ENCODE measurements at places on chromosomes 3 and 15.

- DNase-seq = no peak
Measured at GRCh38 chr15:56978898-56979662, 60.6 kb downstream of the TCF12 start.

DNA sequence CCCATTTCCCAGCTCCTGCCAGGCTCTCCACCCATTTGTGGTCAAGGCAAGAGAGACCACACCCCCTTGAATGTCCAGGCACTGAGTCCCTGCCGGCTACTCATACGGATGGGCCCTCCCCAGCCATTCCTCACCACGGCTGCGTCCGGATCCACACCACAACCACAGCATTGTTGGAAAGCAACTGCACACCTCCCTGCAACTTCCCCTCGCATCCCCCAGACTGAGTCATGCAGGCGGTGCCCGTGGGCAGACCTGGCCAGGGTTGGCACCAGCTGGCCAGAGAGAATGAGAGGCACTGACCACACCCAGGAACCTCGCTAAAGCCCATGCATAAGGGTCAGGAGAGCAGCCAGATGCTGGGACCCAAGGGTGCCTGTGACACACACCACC lies 30.5 kb downstream of the LOXL1 start:
- DNase-seq = no peak

DNA sequence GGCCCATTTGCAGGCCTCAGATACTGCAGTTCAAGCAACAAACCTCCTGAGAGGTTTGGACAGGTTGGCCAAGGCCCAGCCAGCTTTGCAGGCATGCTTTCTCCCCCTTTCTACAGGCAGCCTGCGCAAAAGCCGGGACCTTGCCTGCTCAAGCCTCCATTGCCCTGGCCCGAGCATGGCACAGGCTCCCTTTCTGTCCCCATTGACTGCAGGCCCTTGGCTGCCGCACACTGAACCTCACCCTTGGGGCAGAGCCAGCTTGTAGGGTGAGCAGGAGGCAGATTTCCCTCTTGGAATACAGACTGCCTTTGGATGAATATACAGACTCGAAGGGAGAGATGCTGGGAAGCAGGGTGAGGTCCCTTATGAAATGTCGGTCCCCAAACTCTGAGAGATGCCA lies 461.7 kb upstream of the PROK2 start:
- no peak for DNase-seq

DNA sequence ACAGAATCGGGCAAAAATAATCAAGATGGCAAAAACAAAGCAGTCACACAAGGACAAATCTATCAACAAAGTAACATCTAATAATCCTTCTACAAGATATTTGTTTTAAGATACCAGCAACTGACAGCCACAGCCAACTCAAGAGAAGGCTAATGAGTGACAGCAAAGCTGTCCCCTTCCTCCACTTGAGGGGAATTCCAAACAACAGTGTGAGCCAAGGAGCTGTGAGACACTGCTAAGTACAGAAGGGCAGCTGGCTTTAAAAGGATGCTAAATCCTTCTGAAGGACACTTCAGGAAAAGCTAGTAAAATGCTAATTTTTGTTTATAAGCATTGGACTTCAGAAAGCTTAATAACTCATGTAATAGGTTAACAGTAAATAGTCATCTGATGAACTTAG lies 120.3 kb upstream of the GOLGA8J start:
- DNase-seq = no peak

- DNase-seq = no peak
Measured at GRCh38 chr3:141275973-141276372, 44.3 kb downstream of the PXYLP1 start.

DNA sequence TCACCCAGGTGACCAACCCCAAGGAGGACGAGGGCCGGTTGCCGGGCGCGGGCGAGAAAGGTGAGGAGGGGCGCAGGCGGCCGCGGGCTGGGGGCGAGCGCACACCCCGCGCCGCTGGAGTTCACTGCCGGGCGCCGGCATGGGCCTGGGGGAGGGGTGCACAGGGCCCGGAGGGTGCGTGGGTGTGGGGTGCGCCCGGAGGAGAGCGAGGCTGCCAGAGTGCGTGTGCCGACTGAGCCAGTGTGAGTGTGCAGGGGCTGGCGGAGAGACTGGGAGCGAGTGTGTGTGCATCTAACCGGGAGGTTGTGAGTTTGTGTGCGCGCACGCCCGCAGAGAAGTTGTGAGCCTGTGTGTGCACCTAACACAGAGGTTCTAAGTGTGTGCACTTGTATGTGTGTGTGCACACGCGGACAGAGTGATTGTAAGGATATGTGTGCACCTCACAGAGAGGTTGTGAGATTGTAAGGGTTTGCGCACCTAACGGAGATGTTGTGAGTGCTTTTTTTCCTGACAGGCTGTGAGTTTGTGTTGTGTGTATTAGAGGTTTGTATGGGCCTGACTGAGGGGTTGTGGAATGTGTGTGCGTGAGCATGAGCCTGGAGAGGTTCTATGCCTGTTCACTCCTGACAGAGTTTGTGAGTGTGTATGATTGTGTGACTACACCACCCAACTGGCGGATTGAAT lies 681 bp downstream of the CTDSPL start:
- peak; percentile 14 for DNase-seq

DNA sequence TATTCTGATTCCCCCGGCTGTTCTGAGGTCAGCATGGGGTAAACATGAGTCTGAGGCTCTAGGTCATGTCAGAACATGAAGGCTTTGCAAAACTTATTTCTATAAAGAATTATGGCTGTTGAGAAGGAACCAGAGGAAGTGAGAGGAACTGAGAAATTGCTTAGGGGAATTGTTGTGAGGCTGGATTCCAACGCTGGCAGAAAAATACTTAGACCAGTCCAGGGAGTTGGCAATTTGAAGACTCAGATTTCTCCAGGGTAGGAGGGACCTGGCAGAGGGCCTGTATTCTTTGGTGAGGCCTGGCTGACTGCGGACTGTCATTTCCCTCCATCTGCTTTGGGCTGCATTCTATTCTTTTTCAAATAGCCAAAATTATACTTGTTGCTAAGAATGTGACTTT lies 155.5 kb downstream of the PLD1 start:
- DNase-seq = no peak

GRCh38 chr3:122794483-122794778 lies 438 bp upstream of the SLC49A4 start:
- DNase-seq = no peak

DNA sequence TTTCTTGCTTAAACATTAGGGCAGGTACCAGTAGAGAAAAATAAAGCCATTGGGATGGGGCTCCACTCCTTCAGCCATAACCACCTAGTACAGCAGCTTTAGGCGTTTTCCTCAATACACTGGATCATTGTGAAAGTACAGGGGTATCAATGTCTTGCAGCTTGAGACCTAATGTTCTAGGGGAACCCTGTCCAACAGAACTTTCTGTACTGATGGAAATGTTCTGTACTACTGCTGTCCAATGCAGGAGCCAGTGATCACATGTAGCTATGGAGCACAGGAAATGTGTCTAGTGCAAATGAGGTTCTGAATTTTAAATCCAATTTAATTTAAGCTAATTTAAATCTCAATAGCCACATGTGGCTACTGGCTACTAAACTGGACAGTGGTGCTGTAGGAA lies 93.9 kb downstream of the NEDD4 start:
- DNase-seq = no peak

DNA sequence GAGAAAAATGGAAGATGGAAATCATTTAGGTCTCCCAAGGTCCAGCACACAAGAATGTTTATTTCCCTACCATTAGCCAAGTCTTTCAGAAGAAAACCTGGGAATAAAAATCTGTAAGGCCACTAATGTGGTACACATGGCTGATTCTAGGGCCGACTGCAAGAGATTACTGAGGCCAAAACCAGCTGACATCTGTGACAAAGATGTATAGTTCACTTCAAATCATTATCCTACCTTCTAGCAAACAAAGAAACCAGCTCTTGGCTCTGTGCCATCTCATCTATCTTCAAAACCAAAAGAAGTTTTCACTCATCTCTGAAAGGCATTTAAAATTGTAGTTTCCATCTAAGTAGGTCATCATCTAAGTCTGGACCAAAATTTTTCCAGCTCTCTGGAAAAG lies 43.9 kb downstream of the ERC2 start:
- DNase-seq = no peak

DNA sequence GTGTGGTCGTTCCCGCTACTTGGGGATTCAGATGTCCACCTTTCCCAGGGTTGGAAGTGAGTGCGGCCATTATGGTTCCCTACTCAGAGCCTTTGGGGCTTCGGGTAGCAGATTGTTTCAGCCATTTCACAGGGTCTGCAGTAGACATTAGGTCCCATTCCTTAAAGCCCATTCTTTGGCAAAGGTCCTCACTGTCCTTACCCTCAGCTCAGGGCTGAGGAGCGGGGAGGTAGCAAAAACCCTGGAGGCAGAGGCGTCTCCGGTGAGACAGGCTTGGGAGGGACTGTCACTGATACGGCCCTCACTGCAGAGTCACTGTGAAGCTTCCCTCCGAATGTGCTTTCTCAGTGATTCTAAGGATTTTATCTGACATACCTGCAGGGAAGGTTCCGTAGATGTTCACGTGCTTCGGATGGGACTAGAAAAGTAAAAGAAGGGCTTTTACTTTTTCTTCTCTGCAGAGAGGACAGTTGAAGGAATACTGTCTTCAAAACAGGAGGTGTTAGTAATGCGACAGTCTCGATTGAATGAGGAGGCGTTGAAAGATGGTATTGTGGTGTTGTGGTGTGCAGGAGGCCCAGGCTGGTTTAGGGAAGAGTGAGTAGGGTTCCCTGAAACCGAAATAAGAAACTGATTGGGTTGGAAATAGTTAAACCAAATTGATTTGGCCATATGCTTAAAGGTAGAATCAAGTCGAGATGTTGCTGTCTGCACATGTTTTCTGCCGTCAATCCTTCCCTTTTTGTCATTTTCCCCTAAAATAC lies 630 bp downstream of the ATP6V1A start:
- no peak for DNase-seq

DNA sequence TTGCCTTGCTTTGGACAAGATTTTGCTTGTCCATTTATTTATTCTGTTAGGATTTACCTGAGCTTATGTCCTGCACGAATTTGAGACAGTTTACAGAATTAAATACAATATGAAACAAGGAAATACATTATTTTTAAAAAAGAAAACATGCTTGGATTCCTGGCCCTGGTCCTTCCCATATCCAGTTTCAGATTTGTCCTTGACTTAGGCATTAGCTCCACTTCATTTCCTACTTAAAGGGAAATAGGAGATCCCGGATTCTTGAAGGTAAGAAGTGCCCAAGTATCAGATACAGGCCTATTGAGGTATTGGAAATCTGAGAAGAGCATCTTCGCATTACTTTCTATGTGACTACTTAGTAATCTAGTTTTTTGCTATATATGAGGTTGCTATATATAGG lies 672.0 kb downstream of the SI start:
- no peak for DNase-seq

DNA sequence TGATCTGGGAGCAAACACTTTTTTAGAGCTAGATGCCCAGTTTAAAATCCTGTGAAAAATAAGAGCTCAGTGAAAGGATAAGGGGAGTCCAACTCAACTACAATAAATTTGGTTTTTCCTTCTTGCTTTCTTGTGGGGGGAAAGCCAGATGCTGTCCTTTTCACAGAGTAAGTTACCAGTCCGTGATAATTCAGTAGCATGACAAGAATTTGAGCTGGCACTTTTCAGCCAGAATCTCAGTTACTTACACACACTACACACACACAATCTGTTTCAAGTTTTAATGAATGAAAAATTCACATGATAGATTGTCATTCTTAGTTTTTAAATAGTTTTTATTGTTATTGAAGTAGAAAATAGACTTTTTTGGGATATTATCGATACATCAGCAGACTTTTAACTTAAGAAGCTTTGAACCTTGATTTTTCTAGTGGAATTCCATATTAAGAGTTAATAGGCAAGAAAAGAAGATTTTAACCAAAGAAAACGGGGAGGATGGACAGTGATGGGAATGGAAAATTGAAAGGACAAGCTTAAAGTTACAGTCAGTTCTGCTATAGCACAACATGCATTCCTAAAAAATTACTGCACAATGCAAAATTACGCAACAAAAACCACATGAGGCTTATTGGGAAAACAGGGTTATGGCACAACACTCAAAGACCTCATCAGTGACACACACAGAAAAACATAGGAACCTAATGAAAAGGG lies 47.0 kb downstream of the PSMD6 start:
- DNase-seq = no peak

GRCh38 chr15:59960318-59960717 lies 43.8 kb upstream of the FOXB1 start:
- DNase-seq = no peak

- no peak for DNase-seq
Measured at GRCh38 chr3:27553886-27554540, 69.8 kb upstream of the SLC4A7 start.

- DNase-seq = no peak
Measured at GRCh38 chr3:168088106-168088720, 7.5 kb downstream of the GOLIM4 start.

- no peak for DNase-seq
Measured at GRCh38 chr15:71386448-71387236, 271.4 kb downstream of the THSD4 start.

- DNase-seq = no peak
Measured at GRCh38 chr3:88192631-88193030, 42.9 kb downstream of the C3orf38 start.

- no peak for DNase-seq
Measured at GRCh38 chr15:75694241-75695182, 18.1 kb downstream of the CSPG4 start.

- no peak for DNase-seq
Measured at GRCh38 chr15:36863570-36863969, 236.8 kb downstream of the MEIS2 start.

- DNase-seq = no peak
Measured at GRCh38 chr15:78623786-78624497, 3.1 kb upstream of the CHRNA3 start.

- no peak for DNase-seq
Measured at GRCh38 chr3:124972457-124972856, 37.9 kb upstream of the MUC13 start.

- DNase-seq = no peak
Measured at GRCh38 chr3:50264383-50264963, 4.5 kb upstream of the SEMA3B start.

DNA sequence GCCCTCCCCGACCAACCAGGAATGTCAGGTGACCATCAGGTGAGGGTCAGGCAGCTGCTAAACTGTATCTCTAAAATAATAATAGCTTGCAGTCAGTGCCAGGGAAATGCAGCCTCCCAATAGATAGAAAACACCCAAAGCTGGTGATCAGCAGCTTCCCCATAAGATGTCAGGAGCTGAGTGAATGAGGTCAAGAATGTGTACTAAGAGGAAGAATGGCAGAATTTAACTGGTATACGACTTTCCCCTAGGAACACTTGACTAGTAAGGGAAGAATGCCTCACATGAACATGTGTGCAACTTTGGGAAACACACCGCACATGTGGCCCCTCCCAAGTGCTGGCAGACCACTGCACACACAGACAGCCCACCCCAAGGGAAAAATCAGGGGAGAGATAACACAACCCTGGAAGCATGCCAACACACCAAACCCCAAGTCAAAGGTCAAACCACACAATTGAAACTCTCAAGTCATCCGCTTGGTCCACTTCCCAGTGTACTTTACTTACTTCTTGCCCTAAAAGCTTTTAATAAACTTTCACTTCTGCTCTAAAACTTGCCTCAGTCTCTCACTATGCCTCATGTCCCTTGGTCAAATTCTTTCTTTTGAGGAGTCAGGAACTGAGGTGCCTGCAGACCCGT lies 806.5 kb downstream of the OTOL1 start:
- DNase-seq = no peak
